ENCODE measurements at places on chromosomes 7 and 10. TPM values are rescaled to one million over a fixed set of nuclear protein-coding genes. Genes with fewer than 3 reads are reported as not detected.

NUTM2B gene
- 0.63 TPM for total RNA-seq

VIPR2 gene
- not detected for total RNA-seq

CPXM2 gene
- total RNA-seq: under 0.01 TPM

FXYD4 gene
- not detected for total RNA-seq

TMEM196 gene
- 0.13 TPM for total RNA-seq

GDI2 gene
- total RNA-seq: 284 TPM

EEPD1 gene
- 12.5 TPM for total RNA-seq

CLCN1 gene
- total RNA-seq: not detected

CRHR2 gene
- not detected for total RNA-seq

ARMH3 gene
- total RNA-seq: 6.5 TPM

OR2A7 gene
- total RNA-seq: 1.1 TPM

VWC2 gene
- not detected for total RNA-seq

SEPHS1 gene
- 44.7 TPM for total RNA-seq

HOXA10 gene
- total RNA-seq: 54.5 TPM

AZGP1 gene
- not detected for total RNA-seq

VAX1 gene
- not detected for total RNA-seq

SPACDR gene
- 0.89 TPM for total RNA-seq

PVRIG gene
- total RNA-seq: not detected

GSTO2 gene
- total RNA-seq: 5.3 TPM

ACTR3C gene
- 2.3 TPM for total RNA-seq

FOXI2 gene
- total RNA-seq: not detected

SPRN gene
- total RNA-seq: 0.38 TPM

PLXDC2 gene
- total RNA-seq: 30.4 TPM

SLC18A3 gene
- 0.13 TPM for total RNA-seq

CALML5 gene
- total RNA-seq: not detected

PRLHR gene
- total RNA-seq: not detected

ZCWPW1 gene
- 0.81 TPM for total RNA-seq

CTNNA3 gene
- total RNA-seq: not detected

DHX32 gene
- 23.6 TPM for total RNA-seq

HECW1 gene
- total RNA-seq: 0.38 TPM

STAG3 gene
- 0.33 TPM for total RNA-seq

RPA3 gene
- 25.7 TPM for total RNA-seq

TFPI2 gene
- 15.0 TPM for total RNA-seq

NPY4R2 gene
- 2.0 TPM for total RNA-seq

GPR15LG gene
- not detected for total RNA-seq

FZD8 gene
- 1.8 TPM for total RNA-seq

MEOX2 gene
- total RNA-seq: 0.13 TPM

MOGAT3 gene
- total RNA-seq: not detected

SPDYE6 gene
- total RNA-seq: not detected

SPDYE2 gene
- total RNA-seq: not detected

OSBPL3 gene
- 18.1 TPM for total RNA-seq
